ENCODE measurements at places on chromosomes 6 and 20. TPM values are rescaled to one million over a fixed set of nuclear protein-coding genes. Genes with fewer than 3 reads are reported as not detected.
A peak's percentile ranks its signal among the peaks of the same experiment; 100 is the strongest.

DNA sequence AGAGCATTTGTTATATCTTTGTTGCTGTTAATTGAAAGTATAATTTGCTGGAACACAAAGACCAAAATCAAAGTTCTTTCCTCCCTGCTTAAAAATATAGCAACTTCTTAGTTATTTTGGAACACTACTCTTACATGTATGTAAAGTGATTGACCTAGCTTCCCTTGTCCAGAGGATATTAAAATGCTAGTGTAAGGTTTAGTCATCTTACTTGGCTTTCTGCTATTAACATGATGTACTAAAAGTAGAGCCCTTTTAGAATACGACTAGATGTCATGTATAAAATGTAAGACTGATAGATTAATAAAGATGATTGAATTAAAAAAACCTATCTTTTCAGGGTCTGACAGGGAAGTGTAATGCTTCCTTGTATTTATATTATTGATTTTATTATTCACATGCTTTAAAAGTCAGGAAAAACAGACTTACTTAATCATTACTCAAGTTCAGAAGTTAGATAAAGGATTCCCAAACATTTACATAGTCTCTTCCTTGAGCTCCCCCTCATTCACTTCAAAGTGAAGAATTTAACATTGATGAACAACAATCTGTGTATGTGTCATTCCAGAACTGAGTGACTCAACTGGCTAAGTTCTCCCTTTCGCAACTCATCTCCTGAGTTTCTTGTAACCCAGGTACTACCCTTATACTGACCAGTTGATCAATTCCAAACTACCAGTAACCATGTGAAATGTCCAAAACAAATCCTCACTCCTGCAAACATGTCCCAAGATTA is 50.9 kb downstream of the BTBD9 start:
- DNase-seq: no peak

Gene FNDC1
- 0.08 TPM for total RNA-seq

- DNase-seq: no peak
Measured at GRCh38 chr6:159077123-159077522, 32.3 kb upstream of the TAGAP start.

GRCh38 chr6:157789861-157790260 is 33.2 kb upstream of the SNX9 start:
- no peak for DNase-seq

GRCh38 chr6:151675746-151676459 is 131.6 kb upstream of the ESR1 start:
- no peak for DNase-seq

DNA sequence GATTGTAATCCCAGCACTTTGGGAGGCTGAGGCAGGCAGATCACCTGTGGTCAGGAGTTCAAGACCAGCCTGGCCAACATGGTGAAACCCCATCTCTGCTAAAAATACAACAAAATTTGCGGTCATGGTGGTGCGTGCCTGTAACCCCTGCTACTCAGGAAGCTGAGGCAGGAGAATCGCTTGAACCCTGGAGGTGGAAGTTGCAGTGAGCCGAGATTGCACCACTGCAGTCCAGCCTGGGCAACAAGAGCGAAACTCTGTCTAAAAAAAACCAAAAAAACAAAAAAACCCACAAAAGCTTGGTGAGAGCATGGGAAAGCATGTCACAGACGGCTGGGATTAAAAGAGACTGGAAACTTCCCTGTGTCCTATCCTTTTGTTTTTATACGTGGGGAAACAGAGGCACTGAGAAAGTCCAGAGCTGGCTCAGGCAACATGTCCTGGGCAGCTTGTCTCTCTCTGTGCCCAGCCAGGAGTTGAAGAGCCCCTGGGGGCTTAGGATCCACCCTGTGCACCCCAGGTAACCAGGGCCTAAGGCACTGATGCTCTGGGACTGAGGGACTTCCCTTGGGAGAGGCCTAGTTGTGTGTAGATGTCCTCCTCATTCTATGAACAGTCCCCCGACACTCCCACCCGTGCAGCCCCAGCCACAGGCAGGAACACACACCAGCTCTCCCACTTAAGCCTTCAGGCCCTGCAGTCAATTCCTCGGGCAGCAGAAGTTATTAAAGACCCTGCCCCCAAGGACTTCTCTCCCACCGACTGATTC is 16.0 kb downstream of the CD40 start:
- no peak for DNase-seq

GRCh38 chr6:77318256-77318655 is 145.0 kb downstream of the HTR1B start:
- DNase-seq: no peak

GRCh38 chr6:106360410-106360988 is at the start of gene CRYBG1:
Gene CRYBG1 (plus strand): TSS chr6:106360717. CDS start chr6:106360909, 192 bp downstream.
- peak; percentile 53 for DNase-seq

DNA sequence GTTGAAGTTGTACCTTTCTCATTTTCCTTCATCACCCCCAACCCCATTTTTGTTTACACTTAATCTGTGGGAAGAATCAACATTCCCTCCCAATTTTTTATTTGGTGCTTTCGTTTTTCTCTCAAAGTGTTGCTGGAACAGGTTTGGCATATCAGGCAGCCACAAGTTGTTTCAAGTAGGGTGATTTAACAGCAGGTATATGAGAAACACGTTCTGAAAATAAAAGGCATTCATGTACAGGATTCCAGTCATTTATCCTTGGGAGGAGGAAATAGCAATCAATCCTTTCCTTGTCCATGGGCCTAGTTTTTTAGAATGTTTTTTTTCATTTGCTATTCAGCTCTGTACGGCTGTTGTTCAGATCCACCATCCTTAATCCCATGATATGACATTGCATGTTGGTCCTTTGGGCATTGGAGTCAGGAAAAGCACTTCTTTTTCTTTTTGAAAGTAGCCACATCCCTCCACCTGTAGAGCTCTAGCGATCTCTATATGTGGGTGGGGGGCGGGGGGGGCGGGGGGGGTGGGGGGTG is 120.2 kb downstream of the JARID2 start:
- DNase-seq: no peak

- no peak for DNase-seq
Measured at GRCh38 chr6:140095532-140095931, 721.1 kb upstream of the CITED2 start.

Measured in ovary (tissue), 10 donors.